ENCODE measurements at places on chromosomes 2 and 18. TPM values are rescaled to one million over a fixed set of nuclear protein-coding genes. Genes with fewer than 3 reads are reported as not detected.

- H3K4me3 ChIP-seq: no peak overlapping the region
- H3K27me3 ChIP-seq: no peaks in the 10 kb centered on the region
- H3K36me3 ChIP-seq: peaks cover 71% of the 10 kb centered on the region
- no peak for DNase-seq
- no peak overlapping the region for H3K27ac ChIP-seq
Measured at GRCh38 chr18:199214-199613, 40.9 kb downstream of the USP14 start.

Gene CCDC85A
- polyA plus RNA-seq: not detected

GRCh38 chr2:10486091-10486490, 38.0 kb upstream of the ODC1 start:
- no peak overlapping the region for H3K4me3 ChIP-seq
- H3K27me3 ChIP-seq: no peaks in the 10 kb centered on the region
- no peak overlapping the region for H3K27ac ChIP-seq
- no peaks in the 10 kb centered on the region for H3K4me1 ChIP-seq
- no peak for DNase-seq

- no peak for DNase-seq
- H3K36me3 ChIP-seq: no peaks in the 10 kb centered on the region
- H3K27ac ChIP-seq: no peak overlapping the region
- H3K4me1 ChIP-seq: no peaks in the 10 kb centered on the region
- H3K4me3 ChIP-seq: no peak overlapping the region
Measured at GRCh38 chr2:94774851-94775250, 96.4 kb upstream of the TEKT4 start.

GRCh38 chr2:132760405-132760804, 90.4 kb upstream of the LYPD1 start:
- H3K27ac ChIP-seq: no peak overlapping the region
- H3K4me3 ChIP-seq: no peak overlapping the region

- no peak for DNase-seq
- no peak overlapping the region for H3K4me3 ChIP-seq
- H3K4me1 ChIP-seq: no peaks in the 10 kb centered on the region
- no peak overlapping the region for H3K27ac ChIP-seq
- H3K36me3 ChIP-seq: no peaks in the 10 kb centered on the region
- H3K27me3 ChIP-seq: peaks cover 5% of the 10 kb centered on the region
Measured at GRCh38 chr2:206456078-206456754, 12.9 kb downstream of the ADAM23 start.

DNA sequence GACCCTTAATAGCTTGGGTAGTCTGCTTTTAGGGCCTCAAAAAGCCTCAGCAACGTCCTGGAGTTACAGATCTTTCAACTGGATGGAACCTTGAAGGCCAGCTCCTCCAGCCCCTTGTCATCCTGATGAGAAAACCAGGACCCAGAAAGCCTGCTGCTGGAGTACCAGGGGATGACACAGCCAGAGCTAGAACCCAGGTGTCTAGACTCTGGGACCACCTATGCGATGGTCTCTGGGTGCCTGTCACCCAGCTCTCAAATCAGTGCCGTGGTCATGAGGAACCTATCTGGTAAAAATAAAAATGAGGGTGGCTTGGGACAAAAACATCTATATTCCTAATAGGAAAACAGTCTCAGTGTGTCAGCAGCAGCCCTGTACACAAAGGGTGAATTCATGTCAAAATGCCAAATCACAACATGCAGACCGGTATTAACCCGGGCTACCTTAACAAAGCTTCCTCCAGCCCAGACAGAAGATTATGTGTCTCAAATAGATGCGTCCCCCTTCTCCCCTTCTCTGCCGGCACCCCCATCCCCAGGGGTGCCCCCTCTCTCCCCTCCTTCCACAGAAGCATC, 28.5 kb downstream of the SMAD7 start:
- H3K27ac ChIP-seq: no peak overlapping the region
- peaks cover 47% of the 10 kb centered on the region for H3K4me1 ChIP-seq
- H3K36me3 ChIP-seq: peaks cover 16% of the 10 kb centered on the region
- no peak for DNase-seq
- H3K27me3 ChIP-seq: no peaks in the 10 kb centered on the region
- H3K4me3 ChIP-seq: no peak overlapping the region
